ENCODE measurements at places on chromosomes 3 and 15. TPM values are rescaled to one million over a fixed set of nuclear protein-coding genes. Genes with fewer than 3 reads are reported as not detected.

XCR1 gene
- not detected for polyA plus RNA-seq

- no peak for DNase-seq
- peaks cover 13% of the 10 kb centered on the region for H3K4me1 ChIP-seq
- H3K4me3 ChIP-seq, result no peak overlapping the region
- H3K27me3 ChIP-seq, result no peaks in the 10 kb centered on the region
Measured at GRCh38 chr15:62658498-62658897, 384.0 kb upstream of the TPM1 start.

GOLGA6B gene
- not detected for polyA plus RNA-seq

SLC28A2 gene
- 0.21 TPM for polyA plus RNA-seq

DNA sequence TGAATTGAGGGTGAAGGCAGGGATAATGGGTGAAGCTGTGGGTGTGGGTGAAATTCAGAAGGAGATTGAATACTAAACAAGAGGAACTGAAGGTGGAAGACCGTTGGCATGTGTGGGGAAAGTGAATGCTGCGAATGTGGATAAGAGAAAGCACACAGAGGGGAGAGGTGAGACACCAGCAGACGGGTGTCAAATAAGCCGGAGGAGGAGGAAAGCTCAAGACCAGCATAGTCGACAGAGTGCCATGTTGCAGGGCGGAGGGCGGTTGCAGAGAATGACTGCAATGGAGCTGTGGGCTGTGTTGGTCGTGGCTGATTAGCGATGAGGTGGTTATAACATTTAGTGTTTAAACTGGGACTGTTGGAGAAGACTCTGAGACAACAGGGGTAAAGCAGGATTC, 16.4 kb upstream of the HCN4 start:
- H3K36me3 ChIP-seq, result no peaks in the 10 kb centered on the region
- no peak overlapping the region for H3K4me3 ChIP-seq
- H3K4me1 ChIP-seq, result no peaks in the 10 kb centered on the region
- no peaks in the 10 kb centered on the region for H3K27me3 ChIP-seq

DNA sequence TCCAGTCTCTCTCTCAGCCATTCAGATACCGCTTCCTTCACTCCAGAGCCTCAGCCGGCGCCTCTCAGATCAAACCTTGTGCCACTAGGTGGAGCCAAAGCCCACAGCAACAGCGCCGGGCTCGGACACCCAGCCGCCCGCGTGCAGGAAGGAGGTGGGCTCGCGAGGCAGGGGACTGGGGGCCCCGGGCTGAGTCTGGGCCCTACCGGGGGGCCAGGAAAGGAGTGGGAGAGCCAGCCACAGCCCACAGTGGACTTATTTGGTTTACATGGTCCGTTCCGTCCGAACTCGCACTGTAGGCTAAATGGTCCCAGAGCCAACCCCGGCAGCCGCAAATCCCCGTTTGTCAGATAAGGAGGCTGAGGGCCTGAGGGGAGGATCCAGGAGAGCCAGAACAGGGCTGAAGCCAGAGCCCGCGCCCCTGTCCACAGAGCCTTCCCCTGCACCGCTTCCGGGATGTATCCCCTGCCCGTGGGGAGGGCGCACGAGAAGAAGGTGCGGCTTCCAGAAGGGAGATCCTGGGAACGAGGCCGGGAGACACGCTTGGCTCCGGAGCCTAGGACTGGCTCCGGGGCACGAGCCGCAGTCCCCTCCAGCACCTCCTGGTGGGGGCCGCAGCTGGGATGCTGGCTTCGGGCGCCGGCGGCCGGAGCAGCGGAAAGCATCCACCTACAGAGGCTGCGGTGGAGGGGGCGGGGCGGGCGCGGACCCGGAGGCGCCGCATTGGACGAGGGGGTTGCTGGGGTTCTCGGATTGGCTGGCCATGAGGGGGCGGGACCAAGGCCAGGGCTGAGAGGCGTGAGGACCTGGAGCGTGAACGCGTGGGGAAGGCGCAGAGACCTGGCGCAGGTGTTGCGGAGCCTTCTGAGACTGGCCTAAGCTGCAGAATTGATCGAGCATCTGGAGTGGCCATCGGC, 6.5 kb upstream of the CYP11A1 start:
- peak overlapping the region; percentile 69 for H3K4me3 ChIP-seq
- H3K27ac ChIP-seq, result peak overlapping the region; percentile 49
- no peaks in the 10 kb centered on the region for H3K36me3 ChIP-seq
- no peak for DNase-seq

DNA sequence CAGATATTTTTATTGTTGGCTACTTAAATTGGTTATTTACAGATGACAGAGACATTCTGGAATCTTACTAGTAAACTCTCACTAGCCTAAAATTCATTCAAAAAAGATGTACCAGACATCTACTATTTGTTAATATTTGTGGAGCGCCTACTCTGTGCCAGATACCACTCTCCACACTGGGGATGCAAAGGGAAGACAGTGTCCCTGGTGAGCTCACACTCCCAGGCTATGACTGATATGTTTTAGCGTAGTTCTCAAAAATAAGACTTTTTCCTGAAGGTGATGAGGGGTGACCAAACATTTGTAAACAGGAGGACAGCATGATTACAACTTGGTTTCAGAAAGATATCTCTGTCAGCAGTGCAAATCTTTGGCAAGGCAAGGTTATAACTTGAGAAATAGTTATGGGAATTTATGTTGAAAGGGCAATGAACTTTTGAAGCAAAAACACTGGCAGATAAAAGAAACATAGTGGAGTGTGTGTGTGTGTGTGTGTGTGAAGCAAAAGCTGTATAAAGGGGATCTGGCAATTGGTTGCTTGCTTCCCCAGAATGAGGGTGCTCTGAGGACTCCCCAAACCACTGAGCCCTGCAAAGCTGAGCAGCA, 51.2 kb downstream of the HACD2 start:
- H3K36me3 ChIP-seq, result no peaks in the 10 kb centered on the region
- H3K27ac ChIP-seq, result no peak overlapping the region
- no peak overlapping the region for H3K4me3 ChIP-seq
- DNase-seq, result no peak
- H3K4me1 ChIP-seq, result peaks cover 11% of the 10 kb centered on the region

REC114 gene
- polyA plus RNA-seq, result not detected

DNA sequence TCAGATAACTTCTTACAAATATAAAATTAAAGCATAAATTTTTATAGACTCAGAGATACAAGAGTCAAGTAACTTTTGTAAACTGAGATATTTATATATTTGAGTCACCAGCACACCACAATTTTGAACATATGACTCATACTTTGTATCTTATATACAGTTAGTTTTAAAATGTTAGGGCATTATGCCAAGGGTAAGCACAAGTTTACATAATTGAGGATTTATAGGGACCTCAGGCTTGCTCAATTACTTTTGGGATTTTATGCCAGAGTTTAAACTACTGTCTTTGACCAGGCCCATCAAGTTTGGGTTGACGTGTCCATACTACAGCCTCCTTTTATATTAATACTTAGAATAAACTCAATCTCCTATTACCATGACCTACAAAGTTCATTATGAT, 7.4 kb upstream of the FGF7 start:
- DNase-seq, result no peak
- no peak overlapping the region for H3K27ac ChIP-seq
- no peaks in the 10 kb centered on the region for H3K27me3 ChIP-seq

DNA sequence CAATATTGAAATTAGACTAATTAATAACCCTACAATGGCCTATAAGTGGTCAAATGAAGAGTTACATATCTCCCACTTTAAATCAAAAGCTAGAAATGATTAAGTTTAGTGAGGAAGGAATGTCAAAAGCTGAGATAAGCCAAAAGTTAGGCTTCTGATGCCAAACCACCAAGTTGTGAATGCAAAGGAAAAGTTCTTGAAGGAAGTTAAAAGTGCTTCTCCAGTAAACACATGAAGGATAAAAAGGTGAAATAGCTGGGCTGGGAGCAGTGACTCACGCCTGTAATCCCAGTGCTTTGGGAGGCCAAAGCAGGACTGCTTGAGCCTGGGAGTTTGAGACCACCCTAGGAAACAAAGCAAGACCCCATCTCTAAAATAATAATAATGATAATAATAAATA, 46.9 kb upstream of the DCUN1D1 start:
- H3K36me3 ChIP-seq, result peaks cover 3% of the 10 kb centered on the region
- no peaks in the 10 kb centered on the region for H3K27me3 ChIP-seq
- no peaks in the 10 kb centered on the region for H3K4me1 ChIP-seq
- no peak overlapping the region for H3K4me3 ChIP-seq
- no peak overlapping the region for H3K27ac ChIP-seq
- no peak for DNase-seq

DNA sequence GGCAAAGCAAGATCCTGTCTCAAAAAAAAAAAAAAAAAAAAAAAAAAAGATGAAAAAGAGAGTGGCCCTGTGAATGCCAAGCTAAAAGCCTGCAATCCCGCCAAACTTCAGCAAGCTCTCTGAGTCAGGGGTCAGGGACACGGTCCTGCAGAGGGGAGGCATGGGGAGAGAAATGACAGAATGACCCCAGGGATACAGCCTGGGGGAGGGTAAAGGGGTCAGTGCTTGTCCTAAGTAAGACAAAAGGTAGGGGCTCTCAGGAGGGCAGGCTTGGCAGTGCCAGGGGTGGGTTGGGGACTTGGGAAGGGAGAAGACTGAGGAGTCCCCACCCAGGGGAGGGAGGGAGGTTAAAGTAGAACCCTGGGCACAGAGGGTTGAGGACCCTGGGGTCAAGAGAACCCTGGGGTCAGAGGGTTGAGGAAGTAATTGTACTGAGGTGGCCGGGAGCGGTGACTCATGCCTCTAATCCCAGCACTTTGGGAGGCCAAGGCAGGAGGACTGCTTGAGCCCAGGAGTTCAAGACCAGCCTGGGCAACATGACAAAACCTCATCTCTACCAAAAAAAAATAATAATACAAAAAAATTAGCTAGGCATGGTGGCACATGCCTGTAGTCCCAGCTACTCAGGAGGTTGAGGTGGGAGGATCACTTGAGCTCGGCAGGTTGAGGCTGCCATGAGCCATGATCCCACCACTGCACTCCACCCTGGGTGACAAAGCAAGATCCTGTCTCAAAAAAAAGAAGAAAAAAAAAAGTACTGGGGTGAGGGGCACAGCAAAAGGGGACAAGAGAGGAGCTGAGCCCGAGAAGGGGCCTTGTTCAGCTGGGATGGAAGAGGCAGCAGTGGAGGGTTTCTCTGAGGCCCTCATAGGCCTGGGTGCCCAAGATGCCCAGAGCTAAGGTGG, 5.2 kb upstream of the SEMA3B start:
- H3K4me1 ChIP-seq, result peaks cover 14% of the 10 kb centered on the region
- no peak overlapping the region for H3K4me3 ChIP-seq
- no peak overlapping the region for H3K27ac ChIP-seq
- DNase-seq, result no peak
- H3K36me3 ChIP-seq, result no peaks in the 10 kb centered on the region
- H3K27me3 ChIP-seq, result peaks cover 4% of the 10 kb centered on the region

- H3K4me1 ChIP-seq, result no peaks in the 10 kb centered on the region
- H3K4me3 ChIP-seq, result no peak overlapping the region
- no peak for DNase-seq
- no peaks in the 10 kb centered on the region for H3K36me3 ChIP-seq
- H3K27me3 ChIP-seq, result no peaks in the 10 kb centered on the region
- H3K27ac ChIP-seq, result no peak overlapping the region
Measured at GRCh38 chr3:30766522-30766921, 127.9 kb downstream of the GADL1 start.

GRCh38 chr3:142003291-142003690, 126.8 kb downstream of the ATP1B3 start:
- no peaks in the 10 kb centered on the region for H3K36me3 ChIP-seq
- no peaks in the 10 kb centered on the region for H3K27me3 ChIP-seq
- no peak overlapping the region for H3K27ac ChIP-seq
- DNase-seq, result no peak

Data from GM12878 (cell line).